ENCODE measurements at places on chromosomes 11 and 22.

GRCh38 chr11:40542821-40543220, 916.6 kb downstream of the LRRC4C start:
- no peak for DNase-seq

DNA sequence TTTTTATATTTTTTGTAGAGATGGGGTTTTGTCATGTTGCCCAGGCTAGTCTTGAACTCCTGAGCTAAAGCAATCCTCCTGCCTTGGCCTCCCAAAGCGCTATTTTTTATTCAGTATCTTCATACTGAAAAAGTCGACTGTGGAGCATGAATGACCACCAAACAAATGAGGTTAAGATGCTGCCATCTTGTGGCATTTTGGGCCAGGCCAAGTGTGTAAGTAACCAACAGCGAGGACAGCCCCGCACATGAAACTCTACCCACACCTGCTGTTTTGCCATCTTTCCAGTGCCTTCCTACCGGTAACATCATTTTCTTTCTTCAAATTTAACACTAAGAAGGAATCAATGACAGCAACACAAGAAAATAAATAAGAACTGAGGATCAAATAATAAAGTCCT, 32.2 kb upstream of the AQP11 start:
- DNase-seq: peak; percentile 12

DNA sequence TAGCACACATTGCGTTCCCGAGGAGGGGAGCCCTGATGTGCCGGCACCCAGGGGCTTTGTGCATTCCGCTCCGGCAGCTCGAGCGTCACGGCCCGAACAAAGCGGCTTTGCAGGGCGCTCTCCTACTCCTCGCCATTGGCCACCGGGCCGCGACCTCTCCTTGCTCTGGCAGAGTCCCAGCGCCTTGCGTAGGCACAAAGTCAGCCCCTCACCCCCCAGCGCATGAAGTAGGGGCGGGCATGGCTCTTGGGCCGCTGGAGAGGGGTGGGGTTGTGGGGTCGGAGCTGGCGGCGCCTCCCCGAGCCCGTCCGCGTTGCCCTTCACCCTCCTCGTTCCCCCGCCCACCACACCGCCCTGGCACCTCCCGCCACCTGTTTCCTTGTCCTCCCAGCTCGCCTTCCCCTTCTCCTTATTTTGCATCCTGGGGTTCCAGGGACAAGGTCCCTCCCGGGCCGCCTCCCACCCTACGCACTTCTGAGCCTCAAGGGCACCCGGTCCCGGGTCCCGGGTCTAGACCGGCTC, 753 bp upstream of the PPARA start:
- DNase-seq: peak; percentile 54

DNA sequence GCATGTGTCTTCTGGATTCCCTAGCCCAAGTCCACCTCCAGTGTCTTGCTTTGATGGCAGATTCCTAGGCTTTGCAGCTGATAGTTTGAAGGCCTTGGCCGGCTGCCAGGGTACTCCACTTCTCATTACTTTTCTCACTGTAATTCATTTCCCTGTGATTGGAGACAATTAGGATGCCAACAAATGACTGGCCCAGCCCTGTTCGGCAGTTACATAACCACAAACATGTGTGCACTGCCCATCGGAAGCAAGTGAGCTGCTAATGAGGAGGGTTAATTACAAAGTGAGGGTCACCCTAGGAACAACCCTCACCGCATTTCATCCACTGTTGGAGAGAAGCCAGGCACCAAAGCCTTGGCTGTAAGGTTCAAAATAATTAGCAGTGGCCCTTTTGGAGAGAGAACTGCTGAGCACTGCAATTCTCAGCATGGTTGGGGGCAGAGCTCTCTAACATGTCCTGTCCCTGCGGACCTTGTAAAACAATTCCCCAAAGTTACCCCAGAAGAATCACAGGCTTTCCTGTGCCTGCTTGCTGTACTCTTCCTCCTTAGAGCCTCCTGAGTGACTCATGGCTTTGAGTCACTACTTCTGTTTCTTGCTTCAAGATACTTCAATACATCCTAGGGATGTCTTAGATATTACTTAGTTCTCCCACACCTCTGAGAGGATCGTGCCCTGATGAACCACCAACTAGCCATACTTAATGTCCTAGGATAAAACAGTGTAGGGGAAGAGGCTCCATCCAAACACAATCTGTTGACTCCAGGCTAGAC, 109.7 kb upstream of the GALNT18 start:
- DNase-seq: peak; percentile 85

DNA sequence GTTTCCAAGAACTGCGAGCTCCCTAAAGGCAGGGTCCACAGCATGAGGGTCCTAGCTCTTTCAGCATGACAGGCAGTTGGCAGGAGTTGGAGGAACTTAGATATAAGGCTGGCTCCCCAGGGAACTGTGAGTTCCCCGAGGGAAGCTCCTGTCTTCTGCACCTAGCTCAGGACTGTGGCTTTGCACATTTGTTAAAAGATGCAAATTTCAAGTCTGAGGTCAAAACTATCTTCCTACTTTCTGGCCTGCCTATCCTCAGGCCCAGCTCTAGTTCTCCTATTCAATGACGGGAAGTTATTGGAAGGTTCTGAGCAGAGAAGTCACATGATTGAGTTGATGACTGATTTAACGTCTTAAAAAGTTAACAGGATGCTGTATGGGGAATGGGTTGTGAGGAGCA, 11.7 kb upstream of the UCP3 start:
- DNase-seq: no peak

DNA sequence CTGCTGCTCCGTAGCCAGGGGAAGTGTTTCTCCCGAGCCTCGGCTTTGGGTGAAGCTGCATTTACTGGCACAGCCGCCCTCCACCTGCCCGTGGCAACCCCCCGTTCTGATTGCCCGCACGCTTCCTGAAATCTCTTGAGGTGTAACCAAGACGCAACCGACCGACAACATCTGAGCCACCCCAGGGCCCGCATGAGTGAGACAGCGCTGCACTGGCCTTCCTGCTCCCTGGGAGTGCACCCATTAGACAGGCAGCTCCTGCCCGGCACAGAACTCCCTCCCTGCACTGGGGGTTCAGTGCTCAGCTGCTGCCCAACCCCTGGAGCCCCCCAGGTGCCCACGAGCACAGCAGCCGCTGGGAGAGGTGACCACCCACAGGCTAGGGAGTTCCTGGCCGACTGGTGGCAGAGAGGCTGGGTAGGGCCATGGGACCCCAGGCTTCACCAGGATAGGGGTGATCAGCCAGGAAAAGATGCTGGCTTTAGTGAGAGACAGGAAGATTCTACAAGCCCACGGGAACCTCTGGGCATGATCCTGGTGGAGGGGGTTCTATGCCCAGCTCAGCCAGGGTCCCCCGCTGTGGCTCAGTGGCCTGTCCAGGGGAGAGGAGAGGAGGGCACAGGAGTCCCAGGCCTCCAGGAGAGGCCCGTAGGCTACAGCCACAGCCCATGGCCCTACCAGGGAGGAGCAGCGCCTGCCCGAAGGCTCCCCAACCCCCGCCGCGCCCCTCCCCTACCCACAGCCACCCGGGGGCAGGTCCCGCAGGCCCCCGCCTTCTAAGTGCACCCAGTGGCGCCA, 14.6 kb downstream of the PLXNB2 start:
- DNase-seq: no peak

GRCh38 chr22:23065495-23066122, 4.7 kb upstream of the GNAZ start:
- DNase-seq: no peak

- peak; percentile 70 for DNase-seq
Observed at GRCh38 chr11:92697461-92698312, 271.8 kb upstream of the MTNR1B start.

- peak; percentile 46 for DNase-seq
Observed at GRCh38 chr11:116193321-116194131, 579.3 kb downstream of the BUD13 start.

DNA sequence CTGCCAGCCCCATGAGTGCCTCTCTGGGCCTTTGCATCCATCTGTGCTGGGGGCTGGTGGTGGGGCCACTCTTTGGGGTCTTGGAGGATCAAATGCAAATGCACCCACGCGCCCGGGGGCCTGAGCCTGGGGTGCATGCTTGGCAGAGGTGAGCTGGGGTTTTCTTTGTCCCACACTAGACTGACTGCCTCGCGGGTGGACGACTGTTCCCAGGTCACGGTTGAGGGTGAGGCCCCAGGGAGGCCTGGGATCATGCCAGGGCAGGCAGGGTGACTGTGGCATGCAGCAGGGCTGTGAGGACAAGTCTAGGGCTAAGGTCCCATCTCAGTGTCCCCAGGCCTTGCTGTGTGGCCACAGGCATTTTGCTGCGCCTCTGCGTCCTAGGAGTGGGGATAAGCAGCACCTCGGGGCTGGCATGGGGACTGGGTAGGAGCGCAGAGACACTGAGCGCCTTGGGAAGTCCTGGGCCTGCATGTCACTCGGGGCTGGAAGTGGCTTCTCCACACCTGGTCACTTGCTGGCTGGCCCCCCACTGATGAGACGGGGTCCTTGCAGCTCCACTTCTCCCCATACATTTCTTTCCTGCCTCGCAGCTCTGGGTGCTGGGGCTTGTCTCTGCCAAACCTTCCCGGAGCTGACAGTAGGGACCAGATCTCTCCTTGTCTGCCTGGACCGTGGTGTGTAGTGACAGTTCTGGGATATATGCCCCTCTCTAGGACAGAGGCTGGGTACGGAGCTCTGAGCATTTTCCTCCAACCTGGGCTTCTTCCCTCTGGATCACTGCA, 133.1 kb downstream of the CTTN start:
- no peak for DNase-seq

- peak; percentile 83 for DNase-seq
Observed at GRCh38 chr11:121895919-121896318, 220.1 kb downstream of the BLID start.

GRCh38 chr22:29072193-29072978, 449 bp upstream of the KREMEN1 start:
- DNase-seq: peak; percentile 92

DNA sequence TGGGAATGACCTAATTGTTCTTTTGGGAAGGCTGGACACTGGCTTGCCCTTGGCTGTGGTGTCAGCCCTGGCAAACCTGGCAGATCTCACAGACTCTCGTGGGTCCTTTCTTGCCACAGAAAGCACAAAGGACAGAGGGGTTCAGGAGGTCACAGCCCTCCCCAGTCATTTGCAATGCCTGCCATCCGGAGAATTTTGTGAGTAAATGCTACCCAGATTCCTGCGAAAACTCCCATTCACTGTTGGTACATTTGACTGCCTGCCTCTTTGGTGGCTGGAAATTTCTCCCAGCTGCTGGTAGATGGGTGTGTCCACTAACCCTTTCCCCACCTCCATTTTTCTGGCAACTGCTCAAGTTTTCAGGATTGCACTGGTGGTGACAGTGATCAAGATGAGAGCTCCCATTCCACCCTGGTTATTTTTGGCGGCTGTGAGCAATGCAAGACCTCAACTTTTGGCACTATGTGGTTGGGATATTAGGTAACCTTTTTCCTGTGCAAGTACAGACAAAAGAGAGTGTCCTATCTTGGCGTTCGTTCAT, 155.7 kb downstream of the NAV2 start:
- peak; percentile 93 for DNase-seq

DNA sequence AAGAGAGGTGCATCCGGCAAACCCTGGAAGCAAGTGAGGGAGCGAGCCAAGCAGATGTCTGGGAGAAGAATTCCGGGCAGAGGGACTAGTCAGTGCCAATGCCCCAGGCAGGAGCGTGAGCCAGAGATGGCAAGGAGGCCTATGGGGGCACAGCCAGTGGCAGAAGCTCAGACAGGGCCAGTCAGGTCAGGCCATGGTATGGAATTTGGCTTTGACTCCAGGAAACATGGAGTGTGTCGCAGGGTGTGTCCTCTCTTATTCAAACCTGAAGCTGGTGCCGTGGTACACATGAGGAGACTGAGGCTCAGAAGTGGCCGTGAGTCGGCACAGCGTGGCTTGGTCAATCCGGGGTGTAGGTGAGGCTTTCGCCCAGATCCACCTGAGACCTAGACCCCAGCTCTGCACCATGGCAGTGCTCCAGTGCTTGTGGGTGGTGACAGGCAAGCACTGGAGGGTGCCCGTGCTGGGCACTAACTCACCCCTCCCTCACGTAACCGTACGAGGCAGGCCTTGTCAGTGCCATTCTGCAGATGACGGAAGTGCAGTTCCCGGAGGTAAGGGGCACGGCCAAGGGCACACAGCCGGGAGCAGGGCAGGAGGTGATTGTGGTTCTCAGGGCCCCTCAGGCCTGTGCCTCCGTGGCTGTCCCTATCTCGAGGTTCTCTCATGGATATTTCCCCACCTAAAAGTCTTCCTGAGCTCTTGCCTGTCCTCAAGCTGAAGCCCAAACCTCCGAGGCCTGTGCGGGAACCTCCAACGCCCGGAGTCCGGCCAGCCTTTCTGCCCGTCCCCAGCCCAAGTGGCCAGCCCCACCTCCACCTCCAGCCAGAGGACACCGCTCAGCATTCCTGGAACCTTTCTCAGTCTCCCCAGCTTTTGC, 10.6 kb upstream of the SPI1 start:
- no peak for DNase-seq

- DNase-seq: no peak
Observed at GRCh38 chr11:2247496-2247895, 22.9 kb downstream of the ASCL2 start.

DNA sequence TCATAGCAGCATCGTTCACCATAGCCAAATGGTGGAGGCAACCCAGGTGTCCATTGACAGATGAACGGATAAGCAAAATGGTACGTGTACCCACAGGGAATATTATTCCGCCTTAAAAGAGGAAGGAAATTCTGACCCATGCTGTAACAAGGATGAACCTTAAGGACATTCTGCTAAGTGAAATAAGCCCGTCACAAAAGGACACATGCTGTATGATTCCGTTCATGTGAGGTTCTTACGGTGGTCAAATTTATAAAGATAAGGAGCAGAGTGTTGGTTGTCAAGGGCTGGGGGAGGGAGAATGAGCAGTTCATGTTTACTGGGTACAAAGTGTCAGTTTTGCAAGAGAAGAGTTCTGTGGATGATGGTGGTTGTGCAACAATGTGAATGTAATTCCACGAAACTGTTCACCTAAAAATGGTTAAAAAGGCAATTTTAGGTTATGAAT, 26.3 kb downstream of the APOL1 start:
- no peak for DNase-seq

- no peak for DNase-seq
Observed at GRCh38 chr11:3623767-3624458, 17.9 kb downstream of the ART5 start.

- DNase-seq: peak; percentile 5
Observed at GRCh38 chr11:119999220-119999619, 138.7 kb downstream of the TRIM29 start.

DNA sequence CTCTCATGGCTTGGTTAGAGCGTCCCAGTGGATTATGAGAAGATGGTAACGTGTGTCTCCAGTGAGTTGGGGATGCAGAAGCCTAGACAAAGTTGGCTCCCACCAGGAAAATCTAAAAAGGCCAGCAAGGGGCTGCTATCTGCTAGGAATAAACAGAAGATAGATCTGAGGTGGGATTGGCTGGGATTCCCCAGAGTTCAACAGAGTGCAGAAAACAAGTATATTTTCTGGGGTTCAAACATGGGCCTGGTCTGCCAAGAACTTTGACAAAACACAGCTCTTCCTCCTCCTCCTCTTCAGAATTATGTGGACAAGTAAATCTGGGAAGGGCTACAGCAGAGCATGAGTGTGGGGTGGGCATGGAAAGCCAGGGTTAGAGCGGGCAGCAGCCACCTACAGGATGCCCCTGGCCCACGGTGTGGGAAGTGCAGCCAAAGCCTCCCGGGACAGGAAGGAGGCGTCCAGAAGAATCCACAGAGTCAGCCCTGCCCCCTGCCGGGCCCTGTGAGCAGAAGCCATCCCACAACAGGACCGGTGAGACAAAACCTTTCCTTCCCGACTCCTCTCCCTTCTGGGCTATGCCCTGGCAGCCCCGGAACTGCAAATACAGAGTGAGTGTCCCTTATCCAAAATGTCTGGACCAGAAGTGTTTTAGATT, 67.1 kb downstream of the CD82 start:
- peak; percentile 55 for DNase-seq

GRCh38 chr11:133864756-133865155, 19.4 kb upstream of the SPATA19 start:
- no peak for DNase-seq

GRCh38 chr11:91972665-91973266, 251.9 kb upstream of the FAT3 start:
- DNase-seq: no peak

Measured in GM23248 (cell line).